ENCODE measurements at places on chromosomes 7 and 10.

DNA sequence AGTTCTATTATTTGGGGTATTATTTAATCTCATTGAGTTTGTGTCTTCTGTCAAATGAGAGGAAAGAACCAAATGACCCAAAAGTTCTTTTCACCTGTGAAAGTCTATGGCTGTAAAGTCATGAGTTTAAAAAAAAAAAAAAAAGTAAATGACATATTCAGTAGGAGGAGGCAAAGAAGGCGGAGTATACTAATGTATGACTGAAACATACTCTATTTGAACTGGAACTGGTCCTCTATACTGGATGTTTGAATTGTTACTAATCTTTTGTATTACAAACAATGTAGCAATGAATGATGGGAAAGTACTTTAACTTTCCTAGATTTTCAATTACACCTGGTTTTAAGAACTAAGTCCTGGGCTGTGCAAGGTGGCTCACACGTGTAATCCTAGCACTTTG, 24.9 kb upstream of the GSAP start:
- DNase-seq = no peak

DNA sequence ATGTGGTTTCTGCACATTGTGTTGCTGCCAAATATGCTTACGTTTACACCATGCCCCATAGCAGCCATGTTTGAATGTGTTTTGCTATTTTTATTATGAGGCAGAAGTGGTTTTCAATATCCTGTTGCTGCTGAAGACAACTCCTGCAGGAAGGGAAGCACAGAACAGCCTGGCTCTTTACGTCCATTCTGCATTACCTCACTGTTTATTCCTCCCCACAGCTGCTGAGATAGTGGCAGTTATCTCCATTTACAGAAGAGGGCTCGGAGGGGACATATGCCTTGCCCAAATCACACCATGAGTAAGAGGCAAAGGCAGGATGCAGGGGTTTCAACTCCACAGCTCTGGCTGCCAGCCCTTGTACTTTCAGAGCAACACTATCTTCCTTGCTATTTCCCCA, 35.3 kb downstream of the PLPP4 start:
- no peak for DNase-seq

DNA sequence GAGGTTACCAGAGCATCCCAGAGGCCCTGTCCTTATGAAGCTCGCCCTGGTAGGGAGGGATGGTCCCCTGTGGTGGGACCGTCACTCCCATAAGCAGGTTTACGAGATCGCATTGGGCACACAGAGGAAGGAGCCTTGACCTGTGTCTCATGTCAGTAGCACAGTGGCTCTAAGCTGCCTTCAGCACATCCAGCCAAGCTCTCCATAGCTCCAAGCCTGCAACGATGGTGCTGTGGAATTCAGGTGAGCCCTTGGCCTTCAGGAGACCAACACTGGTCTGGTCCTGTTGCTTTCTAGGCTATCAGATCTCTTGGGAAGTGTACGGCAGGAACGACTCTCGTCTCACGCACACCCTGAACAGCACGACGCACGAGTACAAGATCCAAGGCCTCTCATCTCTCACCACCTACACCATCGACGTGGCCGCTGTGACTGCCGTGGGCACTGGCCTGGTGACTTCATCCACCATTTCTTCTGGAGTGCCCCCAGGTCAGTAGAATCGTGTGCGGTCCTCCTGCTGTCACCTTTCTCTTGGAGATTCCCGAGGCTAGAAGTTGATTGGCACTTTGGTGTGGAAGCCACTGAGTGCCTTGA, 605.3 kb upstream of the FOXK1 start:
- DNase-seq = no peak

GRCh38 chr7:150980663-150981062, 2.5 kb upstream of the KCNH2 start:
- no peak for DNase-seq

GRCh38 chr7:17234030-17234397, 64.4 kb upstream of the AHR start:
- no peak for DNase-seq
